AG10803 (cell line): ENCODE measurements at places on chromosomes 3 and 15.

GRCh38 chr15:99345832-99346462 is 94.7 kb downstream of the LRRC28 start:
- DNase-seq = no peak

GRCh38 chr3:178198329-178198728 is 337.9 kb upstream of the KCNMB2 start:
- DNase-seq = peak; percentile 29

GRCh38 chr15:99115300-99116215 is 10.7 kb downstream of the SYNM start:
- DNase-seq = no peak

GRCh38 chr3:173096140-173096539 is 44.9 kb downstream of the SPATA16 start:
- DNase-seq = no peak

- peak; percentile 26 for DNase-seq
Observed at GRCh38 chr15:30650012-30650929, 24.3 kb downstream of the ARHGAP11B start.

DNA sequence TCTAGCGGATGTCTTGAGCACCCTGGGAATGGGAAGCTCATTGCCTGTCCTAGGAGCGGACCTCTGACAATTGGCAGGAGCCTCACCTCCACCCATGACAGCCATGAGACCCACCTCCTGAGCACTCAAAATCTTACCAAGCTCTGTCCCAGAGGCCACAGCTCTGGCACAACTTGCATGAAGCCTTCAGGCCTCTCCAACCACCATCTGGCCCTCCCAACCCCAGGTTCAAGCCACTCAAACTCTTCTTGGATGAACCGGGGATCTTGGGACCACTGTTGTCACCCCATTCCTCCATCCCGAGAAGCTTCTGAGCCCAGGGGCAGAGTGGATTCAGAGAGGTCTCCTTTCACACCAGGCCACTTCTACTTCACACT is 1.5 kb downstream of the VIPR1 start:
- no peak for DNase-seq

GRCh38 chr3:115623044-115623868 is at the start of gene GAP43:
Gene GAP43 (plus strand): TSS chr3:115623510. CDS start chr3:115623690, 180 bp downstream.
- DNase-seq = peak; percentile 85
